ENCODE measurements at places on chromosomes 3 and 15.

GRCh38 chr3:142394921-142395622, 52.8 kb downstream of the XRN1 start:
- H3K4me3 ChIP-seq = no peak overlapping the region
- H3K27ac ChIP-seq = no peak overlapping the region
- no peak for DNase-seq
- H3K36me3 ChIP-seq = peaks cover 17% of the 10 kb centered on the region

GRCh38 chr3:172746475-172746874, 4.1 kb upstream of the ECT2 start:
- H3K4me1 ChIP-seq = peaks cover 2% of the 10 kb centered on the region
- no peak for DNase-seq
- no peaks in the 10 kb centered on the region for H3K27me3 ChIP-seq
- no peaks in the 10 kb centered on the region for H3K36me3 ChIP-seq
- H3K4me3 ChIP-seq = no peak overlapping the region
- no peak overlapping the region for H3K27ac ChIP-seq

DNA sequence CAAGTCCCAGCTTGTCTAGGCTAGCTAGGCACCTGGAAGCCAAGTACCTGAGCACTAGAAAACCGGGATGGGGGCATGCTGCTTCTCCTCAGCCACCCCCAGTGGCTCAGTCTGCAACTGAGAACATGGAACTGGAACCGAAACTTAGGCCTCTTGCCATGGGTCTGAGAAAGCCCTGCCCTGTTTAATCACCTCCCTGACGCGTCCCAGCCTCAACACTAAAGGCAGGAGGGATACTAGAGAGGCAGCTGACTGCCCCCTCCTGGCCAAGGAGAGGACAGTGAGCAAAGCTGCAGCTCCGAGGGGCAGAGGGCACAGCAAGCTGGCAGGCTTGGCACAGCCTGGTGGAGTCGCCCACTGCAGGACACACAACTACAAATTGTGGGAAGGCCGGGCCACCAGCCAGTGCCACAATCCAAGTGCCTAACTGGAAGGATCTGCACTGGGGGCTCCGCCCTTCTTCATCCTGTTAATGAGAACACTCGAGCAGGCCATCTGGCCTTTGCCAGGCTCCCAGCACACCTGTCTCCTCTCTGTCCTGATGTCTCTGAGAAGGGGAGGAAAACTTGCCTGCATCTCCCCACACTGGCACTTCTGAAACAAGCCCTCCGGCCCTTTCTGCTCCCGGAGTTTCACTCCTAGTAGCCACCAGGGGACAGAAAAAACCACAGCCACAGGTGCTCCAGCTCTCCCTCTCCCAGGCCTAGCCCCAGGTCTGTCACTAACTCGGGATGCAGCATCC, 53.7 kb downstream of the BDH1 start:
- DNase-seq = no peak
- no peak overlapping the region for H3K4me3 ChIP-seq
- H3K27me3 ChIP-seq = peaks cover 5% of the 10 kb centered on the region
- H3K4me1 ChIP-seq = no peaks in the 10 kb centered on the region
- H3K27ac ChIP-seq = no peak overlapping the region

DNA sequence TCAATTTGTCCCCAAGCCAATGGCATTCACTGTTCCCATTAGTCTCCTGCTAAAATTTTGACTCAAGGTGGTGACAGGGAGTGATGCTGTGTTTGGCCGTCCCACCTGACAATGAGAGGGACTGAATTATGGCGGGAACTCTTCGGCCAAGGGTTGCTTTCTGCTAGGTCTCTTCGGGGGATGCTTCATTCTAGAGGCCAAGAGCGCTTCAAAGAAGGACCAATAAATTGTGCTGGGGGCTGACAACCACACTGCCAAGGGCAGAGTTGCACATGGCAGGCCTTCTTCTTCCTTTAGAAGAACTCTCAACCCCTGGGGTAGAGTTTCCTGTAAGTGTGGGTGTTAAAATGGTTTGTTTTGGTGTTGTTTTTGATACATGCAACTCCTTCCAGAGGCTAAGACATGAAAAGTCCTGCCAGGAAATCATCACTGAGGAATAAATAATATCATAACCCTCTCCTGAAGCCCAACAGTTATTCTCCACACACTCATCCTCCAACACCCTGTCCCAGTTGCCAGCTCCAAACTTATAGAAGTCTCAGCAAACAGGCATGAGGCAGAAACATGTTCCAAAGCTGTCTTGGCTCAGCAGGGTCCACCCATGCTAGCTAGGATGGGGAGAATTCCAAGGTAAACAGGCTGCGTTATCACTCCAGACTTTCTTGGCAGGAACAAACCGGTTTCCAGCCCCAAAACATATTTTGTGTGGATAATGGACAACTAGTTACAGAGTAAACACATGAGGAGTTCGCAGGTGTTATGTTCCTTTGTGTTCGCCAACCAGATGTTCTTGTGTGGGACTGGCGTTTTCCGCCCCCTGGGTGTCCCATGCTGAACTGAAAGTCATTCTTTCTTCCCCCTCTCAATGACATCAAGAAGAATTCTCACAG, 396.7 kb upstream of the RGMA start:
- no peaks in the 10 kb centered on the region for H3K4me1 ChIP-seq
- H3K27ac ChIP-seq = no peak overlapping the region
- no peaks in the 10 kb centered on the region for H3K27me3 ChIP-seq
- no peak for DNase-seq
- H3K4me3 ChIP-seq = no peak overlapping the region
- no peaks in the 10 kb centered on the region for H3K36me3 ChIP-seq

DNA sequence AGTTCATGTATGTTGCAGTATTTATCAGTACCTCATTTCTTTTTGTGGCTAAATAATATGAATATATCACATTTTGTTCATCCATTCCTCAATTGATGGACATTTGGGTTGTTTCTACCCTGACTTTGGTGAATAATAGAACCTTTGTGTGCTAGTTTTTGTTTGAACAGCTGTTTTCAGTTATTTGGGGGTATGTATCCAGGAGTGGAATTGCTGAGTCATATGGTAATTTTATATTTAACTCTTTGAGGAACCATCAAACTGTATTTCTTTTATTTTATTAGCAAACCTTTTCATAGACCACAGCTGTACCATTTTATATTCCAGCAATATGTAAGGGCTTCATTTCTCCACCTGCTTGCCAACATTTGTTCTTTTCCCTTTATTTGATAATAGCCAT, 38.4 kb upstream of the RBM5 start:
- H3K4me1 ChIP-seq = no peaks in the 10 kb centered on the region
- H3K4me3 ChIP-seq = no peak overlapping the region
- no peak for DNase-seq
- H3K27me3 ChIP-seq = no peaks in the 10 kb centered on the region
- H3K27ac ChIP-seq = no peak overlapping the region

DNA sequence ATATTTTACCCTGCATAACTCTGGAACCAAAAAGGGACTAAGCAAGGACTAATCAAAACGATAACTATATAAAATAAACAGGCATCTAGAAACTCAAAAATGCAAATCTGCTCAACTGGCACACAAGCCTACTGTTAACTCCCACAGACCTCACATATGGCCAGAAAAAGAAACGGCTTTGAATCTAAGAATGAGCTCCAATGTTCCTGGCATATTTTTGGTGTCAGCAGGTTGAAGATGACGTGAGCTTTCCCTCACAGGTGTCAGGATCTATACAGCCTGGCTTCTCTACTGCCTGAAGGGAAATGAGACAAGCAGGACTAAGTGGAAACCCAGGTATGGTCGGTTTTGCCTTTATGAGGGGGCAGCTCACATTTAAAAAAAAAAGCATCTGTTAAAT, 120.1 kb upstream of the SPATA12 start:
- no peaks in the 10 kb centered on the region for H3K27me3 ChIP-seq
- no peak overlapping the region for H3K27ac ChIP-seq
- no peak overlapping the region for H3K4me3 ChIP-seq
- no peaks in the 10 kb centered on the region for H3K4me1 ChIP-seq
- DNase-seq = no peak
- no peaks in the 10 kb centered on the region for H3K36me3 ChIP-seq

DNA sequence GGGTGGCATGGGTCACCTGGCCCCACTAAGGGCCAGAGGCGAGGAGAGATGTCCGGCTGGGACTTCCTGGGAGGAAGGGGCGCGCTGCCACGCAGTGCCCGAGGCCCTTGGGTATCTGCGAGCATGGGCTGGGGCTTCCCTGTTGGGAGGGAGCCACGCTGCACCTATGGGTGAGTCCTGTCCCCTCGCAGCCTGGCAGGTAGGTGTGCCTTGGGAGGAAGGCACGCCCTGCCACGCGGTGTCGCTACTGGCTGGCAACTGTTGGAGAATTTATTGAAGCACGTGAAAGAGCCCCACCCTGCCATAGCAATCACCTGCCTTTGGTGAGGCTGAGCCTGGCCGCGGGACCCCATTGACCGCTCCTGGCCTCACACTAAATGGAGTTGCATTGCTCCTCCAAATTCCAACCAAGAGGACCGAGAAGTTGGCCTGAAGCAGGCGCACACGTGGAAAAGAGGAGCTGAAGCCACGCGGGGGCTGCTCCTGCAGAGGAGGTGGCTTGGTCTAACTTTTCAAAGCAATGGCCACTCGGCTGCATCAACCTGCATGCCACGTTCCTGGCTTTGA, 134.2 kb downstream of the TJP1 start:
- H3K4me3 ChIP-seq = no peak overlapping the region
- H3K27ac ChIP-seq = no peak overlapping the region
- DNase-seq = no peak
- peaks cover 34% of the 10 kb centered on the region for H3K27me3 ChIP-seq
- H3K36me3 ChIP-seq = no peaks in the 10 kb centered on the region
- no peaks in the 10 kb centered on the region for H3K4me1 ChIP-seq

GRCh38 chr3:185813691-185814215, 11.1 kb downstream of the IGF2BP2 start:
- H3K27me3 ChIP-seq = no peaks in the 10 kb centered on the region
- H3K36me3 ChIP-seq = no peaks in the 10 kb centered on the region
- DNase-seq = no peak
- H3K4me1 ChIP-seq = no peaks in the 10 kb centered on the region

- H3K4me1 ChIP-seq = no peaks in the 10 kb centered on the region
- H3K36me3 ChIP-seq = no peaks in the 10 kb centered on the region
- H3K4me3 ChIP-seq = no peak overlapping the region
- no peak overlapping the region for H3K27ac ChIP-seq
- DNase-seq = no peak
Measured at GRCh38 chr3:44106756-44107155, 134.9 kb upstream of the TOPAZ1 start.

GRCh38 chr15:89068325-89068784, 19.9 kb upstream of the ABHD2 start:
- no peak for DNase-seq
- no peak overlapping the region for H3K27ac ChIP-seq
- H3K36me3 ChIP-seq = no peaks in the 10 kb centered on the region
- H3K4me3 ChIP-seq = no peak overlapping the region
- H3K27me3 ChIP-seq = no peaks in the 10 kb centered on the region

DNA sequence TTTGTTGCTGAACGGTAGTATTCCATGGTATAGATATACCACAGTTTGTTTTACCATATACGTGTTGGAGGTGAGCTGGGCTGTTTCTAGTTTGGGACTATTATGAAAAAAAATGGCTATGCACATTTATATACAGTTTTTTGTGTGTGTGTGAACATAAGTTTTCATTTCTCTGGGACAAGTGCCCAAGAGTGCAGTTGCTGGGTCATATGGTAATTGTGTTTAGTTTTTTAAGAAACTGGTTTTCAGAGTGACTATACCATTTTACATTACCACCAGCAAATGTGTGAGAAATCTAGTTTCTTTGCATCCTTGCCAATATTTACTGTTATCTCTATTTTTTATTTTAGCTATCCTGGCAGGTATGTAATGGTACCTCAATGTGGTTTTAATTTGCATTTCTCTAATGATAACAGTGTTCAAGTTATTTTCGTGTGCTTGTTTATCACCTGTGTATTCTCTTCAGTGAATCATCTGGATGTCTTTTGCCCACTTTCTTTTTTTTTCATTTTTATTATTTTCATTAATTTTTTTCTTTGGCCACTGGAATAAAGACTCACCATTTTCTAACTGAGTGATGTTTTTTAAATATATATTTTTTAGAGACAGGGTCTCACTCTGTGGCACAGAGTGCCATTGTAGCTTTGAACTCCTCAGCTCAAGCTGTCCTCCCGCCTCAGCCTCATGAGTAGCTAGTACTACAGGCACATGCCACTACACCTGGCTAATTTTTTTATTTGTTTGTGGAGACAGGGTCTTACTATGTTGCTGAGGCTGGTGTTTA, 75.3 kb downstream of the ZNF609 start:
- no peak overlapping the region for H3K27ac ChIP-seq
- no peaks in the 10 kb centered on the region for H3K36me3 ChIP-seq
- no peak overlapping the region for H3K4me3 ChIP-seq
- DNase-seq = no peak
- H3K27me3 ChIP-seq = no peaks in the 10 kb centered on the region

- DNase-seq = no peak
- no peak overlapping the region for H3K4me3 ChIP-seq
- no peaks in the 10 kb centered on the region for H3K27me3 ChIP-seq
- H3K27ac ChIP-seq = no peak overlapping the region
Measured at GRCh38 chr3:23055733-23056376, 147.3 kb upstream of the UBE2E2 start.

DNA sequence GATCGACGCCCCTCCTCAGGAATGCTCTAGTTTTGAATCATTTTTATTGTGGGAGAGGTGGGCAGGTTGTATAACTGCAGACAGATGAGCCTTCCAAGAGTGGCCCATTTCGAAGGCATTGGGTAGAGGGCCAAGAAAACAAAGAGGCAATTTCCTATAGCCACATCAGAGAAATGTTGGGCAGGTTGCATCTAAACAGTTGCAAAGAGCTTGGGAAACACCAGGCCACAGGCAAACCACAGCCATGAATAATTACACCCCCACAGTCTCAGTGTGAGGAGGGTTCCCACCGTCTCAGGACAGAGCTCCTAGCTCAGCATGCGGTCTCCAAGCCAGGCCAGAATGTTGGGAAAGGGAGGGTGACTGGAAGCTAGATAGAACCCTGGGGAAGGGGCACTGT, 257.3 kb downstream of the ABHD5 start:
- H3K36me3 ChIP-seq = no peaks in the 10 kb centered on the region
- DNase-seq = no peak
- H3K4me3 ChIP-seq = no peak overlapping the region
- peaks cover 32% of the 10 kb centered on the region for H3K27me3 ChIP-seq

- no peak for DNase-seq
- no peaks in the 10 kb centered on the region for H3K4me1 ChIP-seq
- no peaks in the 10 kb centered on the region for H3K36me3 ChIP-seq
- H3K27ac ChIP-seq = no peak overlapping the region
Measured at GRCh38 chr3:64917914-64918453, 230.2 kb upstream of the ADAMTS9 start.

DNA sequence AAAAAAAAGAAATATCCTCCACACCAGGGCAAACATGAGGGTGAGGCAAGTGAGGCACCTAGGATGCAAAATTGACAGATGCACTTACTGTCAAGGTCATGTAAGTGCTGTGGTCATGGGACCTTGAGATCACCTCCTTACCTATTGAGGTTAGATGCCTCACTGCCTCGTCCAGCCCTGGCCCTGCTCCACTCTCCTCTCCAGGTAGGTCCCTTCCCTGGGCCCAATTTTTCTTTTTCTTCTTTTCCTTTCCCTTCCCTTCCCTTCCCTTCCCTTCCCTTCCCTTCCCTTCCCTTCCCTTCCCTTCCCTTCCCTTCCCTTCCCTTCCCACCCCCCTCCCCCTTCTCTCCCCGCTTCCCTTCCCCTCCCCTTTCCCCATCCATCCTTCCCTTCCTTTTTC, 71.1 kb upstream of the DLG1 start:
- DNase-seq = no peak
- H3K27ac ChIP-seq = no peak overlapping the region
- no peaks in the 10 kb centered on the region for H3K4me1 ChIP-seq
- no peak overlapping the region for H3K4me3 ChIP-seq
- H3K27me3 ChIP-seq = no peaks in the 10 kb centered on the region

- peaks cover 25% of the 10 kb centered on the region for H3K36me3 ChIP-seq
- no peak overlapping the region for H3K4me3 ChIP-seq
- no peak for DNase-seq
Measured at GRCh38 chr15:51801391-51801835, 28.0 kb upstream of the TMOD3 start.
